ENCODE measurements at places on chromosomes 2 and 18.

- DNase-seq, result peak; percentile 48
Observed at GRCh38 chr18:54647176-54647575, 56.1 kb downstream of the DYNAP start.

DNA sequence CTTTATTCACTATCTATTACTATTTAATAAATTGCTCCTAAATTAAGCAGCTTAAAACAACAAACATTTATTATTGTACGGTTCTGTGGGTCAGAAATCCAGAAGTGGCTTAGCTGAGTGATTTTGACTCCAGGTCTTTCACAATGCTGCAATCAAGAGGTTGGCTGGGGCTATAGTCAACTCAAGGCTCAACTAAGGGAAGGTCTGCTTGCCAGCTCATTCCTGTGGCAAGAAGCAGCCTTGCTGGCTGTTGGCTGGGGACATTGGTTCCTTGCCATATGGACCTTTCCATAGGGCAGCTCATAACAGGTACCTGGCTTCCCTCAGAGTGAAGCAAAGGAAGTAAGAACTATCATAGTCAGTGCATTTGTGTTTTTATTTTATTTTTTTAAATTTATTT, 5.0 kb upstream of the MRPL19 start:
- DNase-seq, result no peak

GRCh38 chr2:132896073-132896472, 226.1 kb upstream of the LYPD1 start:
- no peak for DNase-seq

GRCh38 chr2:48940606-48941005, 185.1 kb upstream of the LHCGR start:
- DNase-seq, result no peak

DNA sequence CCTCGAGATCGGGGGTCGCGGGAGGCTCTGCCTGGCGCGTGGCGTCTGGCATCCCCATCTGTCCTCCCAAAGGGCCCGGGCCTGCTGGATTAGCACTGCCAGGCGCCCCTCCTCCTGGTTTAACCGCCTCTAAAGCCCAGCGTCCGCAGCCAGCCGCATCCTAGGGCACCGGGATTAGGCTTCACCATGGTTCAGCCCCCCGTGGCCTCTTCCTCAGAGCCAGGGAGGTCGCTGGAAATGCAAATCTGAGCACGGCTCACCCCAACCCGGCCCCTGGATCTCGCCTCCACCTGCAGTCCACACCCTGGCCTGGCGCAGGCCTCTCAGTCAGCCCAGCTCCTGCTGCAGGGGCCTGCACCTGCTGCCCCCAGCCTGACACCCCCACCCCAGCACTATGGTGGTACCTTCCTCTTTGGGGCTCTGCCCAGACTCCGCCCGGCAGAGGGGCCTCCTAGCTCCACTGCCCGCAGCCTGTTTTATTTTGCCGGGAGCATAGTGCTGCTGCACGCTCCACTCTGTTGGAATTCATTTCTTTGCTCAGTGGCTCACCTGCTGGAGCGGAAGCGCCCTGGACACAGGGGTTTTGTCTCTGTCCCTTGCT, 13.2 kb downstream of the PRELID3A start:
- DNase-seq, result no peak

- DNase-seq, result no peak
Observed at GRCh38 chr2:12381543-12382325, 335.0 kb upstream of the TRIB2 start.

- no peak for DNase-seq
Observed at GRCh38 chr2:18993756-18994338, 364.6 kb downstream of the OSR1 start.

GRCh38 chr2:19611491-19612332, 253.3 kb upstream of the OSR1 start:
- peak; percentile 91 for DNase-seq

DNA sequence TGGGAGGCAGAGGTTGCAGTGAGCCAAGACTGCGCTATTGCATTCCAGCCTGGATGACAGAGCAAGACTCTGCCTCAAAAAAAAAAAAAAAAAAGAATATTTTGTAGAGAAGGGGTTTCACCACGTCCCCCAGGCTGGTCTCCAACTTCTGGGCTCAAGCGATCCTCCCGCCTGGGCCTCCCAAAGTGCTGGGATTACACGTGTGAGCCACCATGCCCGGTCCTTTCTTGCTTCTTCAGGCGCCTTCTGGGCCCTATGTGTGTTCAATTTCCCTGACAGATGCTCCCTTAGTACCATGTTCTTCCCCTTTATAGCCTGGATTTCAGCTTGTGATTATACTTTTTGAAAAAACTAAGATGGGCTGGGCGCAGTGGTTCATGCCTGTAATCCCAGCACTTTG, 9.8 kb downstream of the ZFP36L2 start:
- DNase-seq, result no peak

GRCh38 chr2:190718652-190719526, 70.0 kb downstream of the NAB1 start:
- DNase-seq, result peak; percentile 81

- no peak for DNase-seq
Observed at GRCh38 chr18:77004555-77005380, 127.8 kb downstream of the MBP start.

- no peak for DNase-seq
Observed at GRCh38 chr2:164905307-164905706, 50.0 kb downstream of the SLC38A11 start.

- no peak for DNase-seq
Observed at GRCh38 chr2:47313728-47314127, 89.2 kb upstream of the MSH2 start.

- DNase-seq, result no peak
Observed at GRCh38 chr2:237433920-237434676, 20.1 kb upstream of the COL6A3 start.

- no peak for DNase-seq
Observed at GRCh38 chr2:237674731-237675276, 47.4 kb downstream of the LRRFIP1 start.

DNA sequence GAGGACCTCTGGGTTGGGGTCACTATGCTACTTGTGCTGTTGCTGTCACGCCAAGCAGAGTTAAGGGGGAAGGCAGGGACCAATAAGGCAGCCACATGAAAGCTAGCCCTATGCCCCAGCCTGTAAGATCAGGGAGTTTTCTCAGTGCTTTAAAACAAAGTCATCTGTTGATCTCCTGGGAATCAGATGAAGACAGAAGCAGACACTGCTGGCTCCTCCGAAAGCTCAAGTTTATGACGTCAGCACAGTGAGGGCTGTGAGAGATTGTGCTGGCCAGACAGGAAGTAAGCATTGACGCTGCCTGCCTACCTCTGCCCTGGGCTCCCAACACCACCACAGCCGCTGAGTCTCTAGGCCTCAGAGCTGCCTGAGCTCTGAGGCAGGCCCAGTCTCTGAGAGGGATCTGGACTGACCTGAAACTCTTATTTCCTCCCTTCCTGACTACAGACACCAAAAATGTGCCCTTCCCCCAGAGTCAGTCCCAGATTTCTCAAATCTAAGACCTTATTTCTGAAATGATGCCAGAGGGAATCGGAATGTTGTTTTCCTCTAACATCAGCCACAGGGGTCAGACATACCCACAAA, 118.1 kb upstream of the EPAS1 start:
- no peak for DNase-seq

GRCh38 chr2:20530520-20530919, 83.6 kb downstream of the RHOB start:
- DNase-seq, result no peak

GRCh38 chr2:189879716-189880081, 95.4 kb downstream of the PMS1 start:
- DNase-seq, result no peak

GRCh38 chr2:10331702-10332401, 29.1 kb downstream of the HPCAL1 start:
- no peak for DNase-seq

DNA sequence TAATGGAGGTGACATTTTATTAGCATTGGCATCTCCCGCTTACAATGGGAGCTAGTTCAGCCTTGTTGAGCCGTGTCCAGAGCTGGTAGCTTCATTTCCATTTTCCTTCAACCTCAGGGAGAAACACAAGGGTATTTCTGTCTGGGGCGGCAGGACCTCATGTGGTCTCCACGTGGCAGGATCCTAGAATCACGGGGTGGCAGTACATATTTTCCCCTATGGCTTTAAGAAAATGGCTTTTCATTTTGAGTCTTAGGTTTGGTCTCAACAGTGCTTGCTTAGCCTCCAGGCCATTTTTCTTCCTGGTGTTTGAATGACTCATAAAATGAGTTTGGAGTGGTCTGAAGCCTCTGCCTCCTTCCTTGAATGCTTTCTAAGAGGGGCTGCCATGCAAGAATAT, 20.3 kb downstream of the CABLES1 start:
- DNase-seq, result no peak

- DNase-seq, result no peak
Observed at GRCh38 chr2:189580241-189580651, 340 bp downstream of the SLC40A1 start.

GRCh38 chr2:633371-633770, 43.8 kb downstream of the TMEM18 start:
- DNase-seq, result no peak

GRCh38 chr18:712401-713134, at the start of gene ENOSF1:
Gene ENOSF1 (minus strand): TSS chr18:712630. CDS start chr18:712587, 43 bp downstream.
- DNase-seq, result peak; percentile 90

DNA sequence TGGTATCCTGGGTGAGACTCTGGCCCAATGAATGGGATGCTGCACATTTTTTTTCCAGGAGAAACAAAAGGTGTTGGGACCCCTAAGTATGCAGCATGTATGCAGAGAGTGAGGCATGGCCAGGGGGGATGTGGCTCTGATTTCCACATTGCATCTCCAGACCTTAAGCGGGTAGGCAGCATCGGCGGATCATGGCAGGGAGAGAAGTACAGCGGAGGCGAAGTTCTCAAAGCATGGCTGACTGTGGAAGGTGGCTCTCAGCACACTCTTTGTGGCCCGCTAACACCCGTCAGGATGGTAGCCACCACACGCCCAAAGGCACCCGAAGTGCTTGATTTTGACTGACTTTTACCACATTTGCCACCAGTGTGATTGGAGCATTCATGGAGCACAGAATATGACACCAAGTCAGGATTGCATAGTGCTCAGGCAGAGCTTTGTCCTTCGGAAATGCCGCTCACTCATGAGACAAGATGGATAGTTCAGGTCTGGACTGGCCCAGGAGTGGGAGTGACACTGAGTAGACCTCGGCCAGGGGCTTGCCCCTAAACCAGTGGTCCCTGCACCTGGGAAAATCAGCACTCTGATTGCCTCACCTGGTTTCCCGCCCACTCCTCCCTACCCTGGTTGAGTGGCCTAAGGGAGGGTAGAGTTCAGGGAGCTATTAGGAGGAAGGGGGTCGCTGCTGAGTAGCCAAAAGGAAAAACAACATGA, 14.2 kb downstream of the INPP4A start:
- DNase-seq, result no peak

DNA sequence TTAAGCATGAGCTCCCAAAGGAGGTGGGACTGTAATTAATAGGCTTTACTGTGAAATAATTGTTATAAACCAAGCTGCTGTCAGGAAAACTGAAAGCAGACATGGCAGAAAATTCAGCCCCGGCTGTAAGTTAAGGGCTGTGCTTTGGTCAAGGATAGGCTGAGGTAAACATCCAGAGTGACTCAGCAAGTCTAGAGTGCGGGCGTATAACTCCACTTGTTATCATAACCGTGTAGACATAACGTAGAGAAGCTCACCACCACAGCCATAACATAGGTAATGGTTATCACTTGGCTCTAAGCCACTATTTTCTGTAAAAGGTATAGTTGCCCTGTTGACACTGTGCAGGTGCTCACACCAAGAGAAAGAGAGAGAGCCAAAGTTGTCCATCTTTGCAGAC, 316.8 kb downstream of the DCDC2C start:
- DNase-seq, result peak; percentile 5

DNA sequence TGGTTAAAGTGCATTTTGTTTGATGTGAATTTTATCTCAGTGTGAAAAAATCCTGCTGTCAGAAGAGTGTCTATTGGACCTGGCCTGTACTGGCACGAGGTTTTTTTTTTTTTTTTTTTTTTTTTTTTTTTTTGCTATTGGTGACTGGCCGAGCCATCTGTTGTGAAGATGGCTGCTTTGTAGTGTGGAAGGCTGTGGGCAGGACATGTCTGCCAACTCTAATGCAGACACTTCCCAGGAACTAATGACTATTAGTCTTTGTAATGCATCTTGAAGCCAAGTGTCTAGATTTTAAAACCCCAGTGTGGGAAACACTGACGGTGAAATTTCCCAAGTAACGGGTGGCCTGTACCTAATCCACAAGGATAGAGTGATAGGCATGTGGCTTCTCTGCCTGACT, 34.3 kb downstream of the ZAP70 start:
- DNase-seq, result no peak

GRCh38 chr18:7873316-7873715, 306.2 kb downstream of the PTPRM start:
- DNase-seq, result no peak

DNA sequence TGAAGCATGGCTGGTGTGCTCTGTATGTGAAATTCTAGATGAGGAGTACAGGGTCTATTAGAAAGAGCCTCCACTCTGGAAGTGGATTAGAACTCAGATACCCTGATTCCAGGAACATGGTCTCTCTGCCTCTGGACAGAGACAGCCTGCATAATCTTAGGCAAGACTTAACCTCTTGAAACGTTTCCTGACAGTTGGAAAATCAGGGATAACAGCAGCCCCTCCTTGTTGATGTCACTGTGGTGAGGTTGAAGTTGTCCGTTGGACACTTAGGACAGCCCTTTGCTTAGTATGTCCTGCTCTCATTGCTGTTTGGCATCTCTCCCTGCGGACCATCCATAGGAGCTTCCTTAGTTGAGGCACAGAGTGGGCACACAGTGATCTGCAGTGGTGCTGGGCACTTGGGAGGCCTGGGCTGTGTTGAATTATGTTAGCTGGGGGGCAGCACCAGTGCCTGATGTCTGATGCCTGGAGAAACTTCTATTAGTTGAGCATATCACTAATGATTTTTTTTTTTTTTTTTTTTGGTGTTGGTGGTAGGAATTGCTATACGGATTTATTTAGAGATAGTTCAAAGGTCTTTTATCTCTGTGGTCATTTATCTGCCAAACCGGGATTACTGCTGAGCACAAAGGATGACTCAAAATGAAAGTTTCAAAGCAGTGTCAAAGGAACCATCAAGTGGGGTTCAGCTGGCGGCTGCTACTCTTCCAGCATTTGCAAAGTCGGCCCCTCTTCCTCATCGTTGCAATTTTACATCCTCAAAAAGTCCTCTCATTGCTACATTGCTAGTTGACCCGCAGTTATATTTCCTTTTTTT, 28.8 kb downstream of the SETBP1 start:
- no peak for DNase-seq

- DNase-seq, result no peak
Observed at GRCh38 chr18:35121531-35121930, 80.3 kb downstream of the MAPRE2 start.

DNA sequence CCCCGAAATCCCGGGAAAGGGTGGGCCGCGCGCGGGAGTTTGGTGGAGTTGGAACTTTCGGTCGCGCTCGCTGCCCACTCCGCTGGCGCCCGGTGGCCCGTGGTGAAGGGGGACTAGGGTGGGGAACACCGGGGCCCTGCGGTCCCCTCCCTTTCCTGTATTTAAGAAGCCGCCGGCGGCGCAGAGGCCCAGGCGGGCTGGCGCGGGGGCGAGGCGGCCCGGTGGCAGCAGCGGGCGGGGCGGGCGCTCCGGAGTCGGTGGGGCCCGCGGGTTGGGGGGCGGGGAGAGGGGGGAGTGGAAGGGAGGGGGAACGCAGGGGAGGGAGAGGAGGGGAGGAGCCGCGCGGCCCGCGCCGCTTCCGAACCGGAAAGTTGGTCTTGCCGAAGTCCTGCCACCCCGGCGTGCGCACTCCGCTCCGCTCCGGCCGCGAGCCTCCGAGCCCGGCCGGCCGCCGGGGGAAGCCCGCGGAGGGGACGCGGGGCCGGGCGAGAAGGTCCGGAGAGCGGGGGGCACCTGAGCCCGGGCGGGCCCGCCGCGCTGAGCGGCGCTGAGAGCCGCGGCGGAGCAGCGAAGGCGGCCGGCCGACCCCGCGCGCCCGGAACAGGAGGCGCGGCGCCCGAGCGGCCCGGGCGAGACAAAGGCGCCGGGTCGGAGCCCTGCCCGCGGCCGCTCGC, 425 bp upstream of the SALL3 start:
- no peak for DNase-seq

Measured in LoVo (cell line).